ENCODE measurements at places on chromosomes 1 and 21. TPM values are rescaled to one million over a fixed set of nuclear protein-coding genes. Genes with fewer than 3 reads are reported as not detected.

Gene FLG2
- total RNA-seq, result not detected

Gene TMEM234
- total RNA-seq, result 6.8 TPM

Gene TRAF3IP3
- not detected for total RNA-seq

Gene HRNR
- not detected for total RNA-seq

Gene BATF3
- total RNA-seq, result 18.4 TPM

Gene MATN1
- 0.05 TPM for total RNA-seq

Gene ALPL
- 0.25 TPM for total RNA-seq

Gene CZIB
- 35.2 TPM for total RNA-seq

Gene LHX8
- total RNA-seq, result 1.1 TPM

Gene CYP4Z1
- not detected for total RNA-seq

Gene ANKRD34A
- 0.07 TPM for total RNA-seq

Gene CD52
- not detected for total RNA-seq

Gene BSND
- not detected for total RNA-seq

Gene SPRR2A
- total RNA-seq, result not detected

Gene NECTIN4
- total RNA-seq, result 1.9 TPM

Gene RAP1GAP
- 12.0 TPM for total RNA-seq

Gene ARHGAP29
- 20.3 TPM for total RNA-seq

Gene DISC1
- 0.21 TPM for total RNA-seq

Gene SLAMF9
- total RNA-seq, result 0.40 TPM

Gene TSPEAR
- total RNA-seq, result not detected

Gene CAMSAP2
- 20.9 TPM for total RNA-seq

Gene S100A7
- total RNA-seq, result not detected

Gene RHOC
- total RNA-seq, result 386 TPM

Gene UHMK1
- 20.9 TPM for total RNA-seq
